ENCODE measurements at places on chromosomes 4 and X.

- no peak for DNase-seq
Measured at GRCh38 chr4:31086756-31087330, 366.7 kb downstream of the PCDH7 start.

DNA sequence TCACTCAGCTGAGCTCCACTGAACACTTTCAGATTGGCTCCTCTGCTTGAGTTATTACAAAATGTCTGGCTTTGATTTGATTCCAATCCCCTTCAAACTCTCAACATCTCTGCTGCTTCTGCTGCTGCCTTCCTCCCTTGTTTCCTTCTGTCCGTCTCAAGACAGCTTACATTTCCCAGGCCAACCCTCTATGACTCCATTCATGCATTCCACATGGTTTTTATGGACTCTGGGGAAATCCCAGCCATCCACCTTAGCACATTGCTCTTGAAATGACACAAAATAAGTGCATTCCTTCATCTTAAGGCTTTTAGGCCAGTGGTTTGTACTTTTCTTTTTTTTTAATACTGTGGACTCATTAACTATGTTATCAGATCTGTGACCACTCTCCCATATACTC lies 68.5 kb upstream of the TMEM164 start:
- no peak for DNase-seq

DNA sequence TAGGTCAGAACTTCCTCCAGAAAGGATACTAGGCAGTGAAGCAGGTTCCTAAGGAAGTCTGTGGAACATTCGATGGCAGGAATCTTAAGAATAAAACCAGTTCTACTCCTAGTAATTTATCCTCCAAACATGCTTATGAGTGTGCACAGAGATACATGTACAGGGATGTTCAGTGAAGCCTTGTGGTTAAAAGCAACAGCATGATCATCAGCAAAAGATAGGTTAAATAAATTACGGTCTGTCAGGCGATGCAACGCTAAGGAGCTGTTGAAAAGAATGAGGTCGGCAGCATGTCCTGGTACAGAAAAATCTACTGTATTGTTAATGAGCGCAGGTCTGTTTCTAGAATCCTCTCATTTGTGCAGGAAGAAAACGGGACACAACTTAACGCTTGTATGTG lies 23.6 kb downstream of the SEL1L3 start:
- DNase-seq: no peak

DNA sequence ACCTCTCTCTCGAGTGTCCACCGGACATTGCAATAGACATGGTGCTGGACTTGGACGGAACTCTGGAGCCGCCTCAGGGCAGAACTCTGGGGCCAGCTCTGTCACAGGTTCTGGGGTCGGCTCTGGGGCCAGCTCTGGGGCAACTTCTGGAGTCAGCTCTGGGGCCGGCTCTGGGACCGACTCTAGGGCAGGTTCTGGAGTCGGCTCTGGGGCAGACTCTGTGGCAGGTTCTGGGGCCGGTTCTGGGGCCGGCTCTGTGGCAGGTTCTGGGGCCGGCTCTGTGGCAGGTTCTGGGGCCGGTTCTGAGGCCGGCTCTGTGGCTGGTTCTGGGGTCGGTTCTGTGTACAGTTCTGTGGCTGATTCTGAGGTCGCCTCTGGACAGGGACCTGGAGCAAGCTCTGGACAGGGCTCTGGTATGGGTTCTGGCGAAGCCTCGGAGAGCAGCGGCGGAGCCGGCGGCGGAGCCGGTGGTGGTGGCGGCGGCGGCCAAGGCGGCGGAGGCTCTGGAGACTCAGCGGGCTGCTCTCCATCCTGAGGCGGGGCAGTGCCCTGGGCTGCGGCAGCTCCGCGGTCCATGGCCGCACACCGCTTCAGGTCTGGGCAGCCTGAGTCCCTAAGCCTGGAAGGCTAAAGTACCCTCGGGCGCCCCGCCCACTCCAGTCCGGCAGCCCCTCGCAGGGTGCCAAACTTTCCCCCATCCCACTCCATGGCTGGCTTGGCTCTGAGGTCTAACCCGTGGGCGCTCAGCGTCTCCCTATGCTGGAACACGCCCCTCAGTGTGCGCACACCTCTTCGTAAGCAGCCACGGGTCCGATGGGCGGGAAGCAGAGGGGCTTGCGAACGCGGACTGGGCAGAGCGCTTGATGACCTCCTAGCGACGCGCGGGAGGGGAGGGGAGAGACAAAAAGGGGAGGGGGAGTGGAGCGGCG lies at the start of gene DGKK:
TSS of gene DGKK (minus strand) at position 723 of the 929 bp plus-strand sequence. CDS start at position 576, 147 bp downstream.
- no peak for DNase-seq

DNA sequence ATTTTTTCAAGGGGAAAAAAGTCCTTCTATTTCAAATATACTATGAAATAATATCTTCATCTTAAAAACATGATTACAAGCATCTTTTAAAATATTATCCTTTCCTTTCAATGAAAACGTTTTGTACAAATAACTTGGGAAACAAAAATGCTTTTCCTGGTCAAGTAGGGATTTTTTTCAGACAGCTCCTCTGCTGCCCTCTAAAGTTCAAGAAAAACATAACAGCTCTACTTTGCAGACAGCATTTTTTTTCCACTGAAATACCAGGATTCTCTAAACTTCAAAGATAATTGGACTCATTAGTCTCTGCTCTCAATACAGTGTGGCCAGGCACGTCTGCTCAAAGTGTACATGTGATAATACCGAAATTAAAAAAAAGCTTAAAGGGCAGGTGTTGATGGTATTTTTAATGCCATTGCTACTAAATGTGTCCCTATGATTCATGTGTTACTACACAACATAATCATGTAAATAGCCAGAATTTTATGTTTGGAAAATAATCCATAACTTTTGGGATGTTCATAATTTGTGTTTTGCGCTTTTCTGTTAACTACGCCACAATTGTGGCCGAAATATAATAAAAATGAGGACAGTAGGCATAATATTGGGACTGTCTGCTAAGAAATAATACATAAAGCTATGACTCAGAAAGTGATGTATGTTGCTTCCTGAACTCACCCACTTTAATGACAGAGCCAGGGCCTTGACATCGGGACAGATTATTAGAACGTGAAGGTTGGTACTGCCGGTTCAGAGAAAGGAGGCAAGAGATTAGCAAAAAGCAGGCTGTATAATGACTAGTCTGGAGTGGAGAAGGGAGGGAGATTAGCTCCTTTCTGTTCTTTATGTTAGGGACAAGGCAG lies 478.9 kb downstream of the KCNIP4 start:
- DNase-seq: no peak

DNA sequence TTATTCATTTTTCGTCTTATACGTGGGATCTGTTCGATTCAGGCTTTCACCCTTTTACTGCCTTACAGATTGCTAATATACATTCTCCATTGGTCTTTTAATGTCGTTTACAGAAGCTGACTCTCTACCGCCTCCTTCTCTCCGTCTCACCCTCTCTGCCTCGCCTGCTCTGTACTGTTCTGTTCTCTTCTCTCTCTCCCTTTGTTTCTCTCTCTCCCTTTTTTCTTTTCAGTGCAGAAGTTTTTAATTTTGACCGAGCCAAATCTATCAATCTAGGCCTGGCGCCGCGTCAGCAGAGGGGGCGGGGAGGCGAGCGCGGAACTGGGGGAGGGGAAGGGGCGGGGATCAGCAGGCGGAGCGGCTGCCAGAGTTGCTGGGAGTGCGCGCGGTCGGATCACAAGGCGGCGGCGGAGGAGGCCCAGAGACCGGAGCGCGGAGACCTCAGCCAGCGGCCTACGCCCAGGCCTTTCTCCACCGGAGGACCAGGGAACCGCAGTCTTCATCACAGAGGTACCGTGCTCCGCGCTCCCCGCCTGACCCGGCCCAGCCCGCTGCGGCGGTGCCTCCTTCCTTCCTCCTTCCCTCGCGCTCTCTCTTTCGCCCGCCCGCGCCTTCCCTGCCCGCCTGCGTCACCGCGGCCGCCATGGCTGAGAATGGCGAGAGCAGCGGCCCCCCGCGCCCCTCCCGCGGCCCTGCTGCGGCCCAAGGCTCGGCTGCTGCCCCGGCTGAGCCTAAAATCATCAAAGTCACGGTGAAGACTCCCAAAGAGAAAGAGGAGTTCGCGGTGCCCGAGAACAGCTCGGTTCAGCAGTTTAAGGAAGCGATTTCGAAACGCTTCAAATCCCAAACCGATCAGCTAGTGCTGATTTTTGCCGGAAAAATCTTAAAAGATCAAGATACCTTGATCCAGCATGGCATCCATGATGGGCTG lies at the start of gene UBQLN2:
TSS of gene UBQLN2 (plus strand) at position 397 of the 931 bp plus-strand sequence. CDS start at position 644, 247 bp downstream.
- DNase-seq: peak; percentile 50

DNA sequence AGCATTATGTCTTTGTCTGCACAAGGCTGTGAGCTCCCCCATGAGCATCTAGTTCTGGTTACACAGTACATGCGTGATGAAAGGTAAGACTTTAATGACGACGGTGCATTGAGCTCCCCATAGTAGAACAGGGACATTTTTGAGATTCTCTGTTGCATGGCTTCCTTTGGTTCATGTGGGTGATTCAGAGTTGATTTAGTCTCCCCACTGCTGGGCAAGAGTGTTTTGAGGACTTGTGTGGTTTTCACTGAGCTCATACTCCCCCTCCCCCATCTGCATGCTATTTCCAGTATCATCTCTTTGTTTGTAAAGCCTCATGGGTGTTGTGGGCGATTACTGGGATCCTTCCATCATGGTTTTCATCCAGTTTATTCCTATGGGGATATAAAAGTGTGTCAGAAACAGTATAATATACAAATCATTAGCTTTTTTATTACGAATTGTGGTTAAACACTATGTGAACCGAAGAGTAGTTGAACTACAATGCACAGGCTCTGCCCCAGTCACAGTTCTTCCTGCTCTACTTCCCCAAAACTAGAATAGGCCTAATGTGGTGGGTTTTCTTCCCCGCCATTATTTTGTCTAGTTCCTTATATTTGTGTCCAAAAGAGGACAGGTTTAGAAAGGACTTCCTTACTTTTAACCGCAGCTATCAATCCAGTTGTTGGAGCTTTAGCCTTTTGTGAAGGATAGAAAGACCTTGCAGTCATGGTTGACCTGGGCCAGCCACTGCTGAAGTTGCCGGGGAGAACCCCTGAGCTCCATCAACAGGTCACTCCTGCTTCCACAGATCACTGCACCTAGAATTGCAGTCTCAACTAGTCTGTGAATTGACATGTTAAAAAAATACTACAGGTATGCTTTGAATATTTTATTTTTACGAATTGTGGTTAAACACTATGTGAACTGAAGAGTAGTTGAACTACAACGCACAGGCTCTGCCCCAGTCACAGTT lies 30.4 kb downstream of the KIT start:
- DNase-seq: no peak

GRCh38 chrX:136185401-136186022 lies 38.2 kb downstream of the FHL1 start:
- no peak for DNase-seq

- no peak for DNase-seq
Measured at GRCh38 chr4:183303301-183303700, 16.8 kb downstream of the CLDN22 start.

DNA sequence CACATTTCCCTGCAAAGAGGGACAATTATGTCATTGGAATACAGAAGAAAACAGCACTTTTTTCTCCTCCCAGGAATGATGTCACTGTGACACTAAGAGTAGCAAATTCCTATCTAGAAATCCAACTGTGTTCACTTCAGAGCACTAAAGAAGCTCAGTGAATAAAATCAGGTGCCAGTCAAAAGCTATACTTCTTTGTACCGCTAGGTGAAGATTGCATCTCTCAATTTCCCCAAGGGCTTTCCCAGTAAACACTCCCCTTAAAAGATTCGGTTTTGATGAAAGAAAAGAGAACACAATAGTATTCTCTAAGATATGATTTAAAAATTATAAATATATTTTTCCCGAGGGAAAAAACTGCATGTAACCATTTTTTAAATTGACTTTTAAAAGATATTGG lies 104.7 kb upstream of the MID1 start:
- DNase-seq: no peak

- no peak for DNase-seq
Measured at GRCh38 chrX:24333371-24333770, 19.5 kb upstream of the SUPT20HL2 start.

- no peak for DNase-seq
Measured at GRCh38 chr4:148998719-148999118, 556.5 kb upstream of the NR3C2 start.

DNA sequence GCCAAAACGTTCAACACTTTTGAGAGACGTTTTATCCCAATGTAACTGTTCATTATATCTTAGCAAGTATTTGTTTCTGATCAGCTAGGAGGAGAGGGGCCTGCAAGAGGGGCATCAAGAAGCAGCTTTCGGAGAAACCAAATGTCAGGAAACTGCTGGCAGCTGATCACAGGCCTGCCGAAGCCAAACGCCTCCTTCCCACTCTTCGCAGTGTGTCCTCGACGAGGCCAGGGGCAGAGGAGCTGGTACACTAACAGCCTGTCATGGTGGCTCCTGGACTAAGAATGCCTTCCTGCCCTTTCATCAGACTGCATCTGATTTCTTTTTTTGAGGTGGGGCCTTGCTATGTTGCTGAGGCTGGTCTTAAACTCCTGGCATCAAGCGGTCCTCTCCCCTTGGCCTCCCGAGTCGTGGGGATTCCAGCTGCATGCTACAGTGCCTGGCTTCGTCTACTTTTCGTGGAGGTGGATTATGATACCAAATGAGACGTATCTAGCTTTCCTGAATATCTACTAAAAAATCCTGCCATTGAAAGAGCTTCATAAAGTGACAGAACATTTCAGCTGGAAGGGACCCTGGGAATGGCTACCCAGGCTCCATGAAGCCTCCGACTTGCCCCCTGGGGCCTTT lies 134.8 kb downstream of the AFAP1 start:
- DNase-seq: no peak

DNA sequence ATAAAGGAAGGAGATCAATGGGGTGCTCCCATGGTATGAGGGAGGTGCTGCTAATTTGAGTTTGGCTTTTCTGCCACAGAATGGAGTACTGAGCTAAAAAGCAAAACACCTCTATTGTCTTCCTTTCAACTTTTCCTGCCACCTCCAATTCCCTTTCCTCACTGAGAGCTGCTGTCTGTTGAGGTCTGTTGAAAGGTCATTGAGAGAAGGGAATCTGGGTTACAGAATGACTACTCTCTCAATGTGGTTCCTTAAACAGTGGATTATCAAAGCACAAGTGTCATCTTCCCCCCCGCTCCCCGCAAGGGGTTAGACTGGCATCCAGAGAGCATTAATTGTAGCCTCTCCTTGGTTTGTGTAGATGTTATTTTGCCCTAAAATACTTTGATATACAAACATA lies 10.7 kb downstream of the USP9X start:
- DNase-seq: no peak

- no peak for DNase-seq
Measured at GRCh38 chr4:18858229-18858922, 836.8 kb upstream of the LCORL start.

DNA sequence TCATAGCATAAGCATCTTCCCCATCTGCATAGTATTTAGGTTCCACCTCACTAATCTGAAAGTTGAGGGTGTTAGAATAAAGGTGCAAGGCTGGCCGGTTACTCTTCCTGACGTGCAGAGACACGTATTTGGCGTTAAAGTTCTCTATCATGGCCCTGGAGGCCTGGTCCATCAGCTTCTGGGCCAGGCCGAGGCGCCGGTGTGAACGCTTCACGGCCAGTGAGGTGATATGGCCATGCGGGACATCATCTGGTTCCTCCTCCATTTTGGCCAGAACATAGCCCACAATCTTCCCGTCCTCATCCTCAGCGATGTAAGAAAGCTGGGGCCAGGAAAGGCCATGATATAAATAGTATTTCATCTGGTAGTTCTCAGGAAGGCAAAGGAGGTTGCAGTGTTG lies 425 bp downstream of the NAA11 start:
- no peak for DNase-seq

GRCh38 chrX:115255003-115255402 lies 21.1 kb upstream of the LRCH2 start:
- DNase-seq: no peak

GRCh38 chrX:28520786-28521185 lies 66.5 kb upstream of the IL1RAPL1 start:
- no peak for DNase-seq
